ENCODE measurements at places on chromosomes 6 and 20.

- DNase-seq, result no peak
These were observed 549.8 kb downstream of the PRKN start for GRCh38 chr6:162177746-162178145.

GRCh38 chr20:1267161-1267560 is 1.1 kb downstream of the SNPH start:
- no peak for DNase-seq

GRCh38 chr6:163289447-163289846 is 125.1 kb upstream of the QKI start:
- DNase-seq, result no peak

DNA sequence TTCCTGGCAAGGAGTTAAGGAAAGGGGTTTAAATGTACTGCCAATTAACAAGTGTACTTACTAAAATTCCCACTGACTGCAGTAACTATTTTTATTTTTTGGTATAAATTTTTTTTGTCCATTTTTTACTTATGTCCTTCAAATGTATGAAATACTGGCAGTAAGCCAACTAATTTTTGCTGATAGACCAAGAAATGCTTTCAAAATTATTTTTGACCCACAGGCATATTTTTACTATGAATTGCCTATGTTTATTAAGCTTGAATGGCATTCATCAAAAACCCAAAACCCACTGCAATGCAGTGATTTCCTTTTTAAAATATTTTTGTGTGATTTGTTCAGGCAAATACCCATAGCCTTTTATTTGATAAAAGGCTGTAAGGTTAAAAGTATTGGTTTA is 560.1 kb downstream of the UTRN start:
- no peak for DNase-seq

GRCh38 chr6:155436981-155437749 is 18.5 kb downstream of the NOX3 start:
- no peak for DNase-seq

DNA sequence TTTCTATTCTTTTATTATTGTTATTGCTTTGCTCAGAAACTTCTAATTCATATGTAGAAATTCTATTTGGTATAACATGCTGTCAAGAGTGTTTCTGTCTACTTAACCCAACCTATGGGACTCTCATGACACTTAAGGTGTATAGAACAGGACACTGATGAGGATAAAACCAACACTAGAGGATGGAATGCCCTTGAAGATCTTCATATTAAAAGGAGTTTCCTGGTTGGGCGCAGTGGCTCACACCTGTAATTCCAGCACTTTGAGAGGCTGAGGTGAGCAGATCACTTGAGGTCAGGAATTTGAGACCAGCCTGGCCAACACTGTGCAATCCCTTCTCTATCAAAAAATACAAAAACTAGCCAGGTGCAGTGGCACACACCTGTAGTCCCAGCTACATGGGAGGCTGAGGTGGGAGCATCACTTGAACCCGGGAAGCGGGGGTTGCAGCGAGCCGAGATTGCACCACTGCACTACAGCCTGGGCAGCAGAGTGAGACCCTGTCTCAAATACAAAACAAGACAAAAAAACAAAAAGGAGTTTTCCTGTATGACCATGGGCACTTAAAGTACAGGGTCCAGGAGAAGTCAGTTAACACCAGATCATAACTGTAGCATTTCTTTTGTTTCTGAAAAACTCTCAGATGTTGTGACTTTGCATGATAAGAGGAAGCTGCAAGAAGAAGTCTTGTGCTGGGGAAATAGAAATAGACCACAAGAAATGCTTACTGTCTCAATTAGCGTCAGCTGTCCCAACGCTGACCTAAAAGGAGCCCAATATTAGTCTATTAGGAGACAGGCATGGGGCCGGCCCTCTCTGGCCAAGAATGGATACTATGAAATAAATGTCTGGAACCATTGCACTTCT is 38.9 kb upstream of the CD2AP start:
- peak; percentile 50 for DNase-seq

- DNase-seq, result peak; percentile 47
These were observed 102.7 kb upstream of the CNKSR3 start for GRCh38 chr6:154613137-154613676.

GRCh38 chr6:28335040-28335563 is 846 bp downstream of the ZSCAN31 start:
- DNase-seq, result no peak

DNA sequence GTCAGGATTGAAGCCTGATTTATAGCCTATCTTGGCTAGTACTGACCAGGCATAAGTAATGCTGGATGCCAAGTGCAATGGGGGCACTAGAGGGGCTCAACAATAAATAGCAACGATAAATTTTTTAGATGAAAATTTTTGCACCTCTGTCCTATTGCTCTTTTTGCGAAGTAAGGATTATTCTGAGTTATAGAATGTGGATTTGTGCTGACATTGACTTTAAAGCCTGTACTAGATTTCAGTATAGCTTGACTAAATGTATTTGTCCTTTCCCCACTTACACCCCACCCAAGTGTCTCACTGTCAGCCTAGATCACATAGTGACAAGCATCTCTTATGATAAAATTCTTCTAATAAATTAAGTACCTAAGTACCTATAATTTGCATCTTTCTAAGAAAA is 757.0 kb downstream of the GRIK2 start:
- no peak for DNase-seq

DNA sequence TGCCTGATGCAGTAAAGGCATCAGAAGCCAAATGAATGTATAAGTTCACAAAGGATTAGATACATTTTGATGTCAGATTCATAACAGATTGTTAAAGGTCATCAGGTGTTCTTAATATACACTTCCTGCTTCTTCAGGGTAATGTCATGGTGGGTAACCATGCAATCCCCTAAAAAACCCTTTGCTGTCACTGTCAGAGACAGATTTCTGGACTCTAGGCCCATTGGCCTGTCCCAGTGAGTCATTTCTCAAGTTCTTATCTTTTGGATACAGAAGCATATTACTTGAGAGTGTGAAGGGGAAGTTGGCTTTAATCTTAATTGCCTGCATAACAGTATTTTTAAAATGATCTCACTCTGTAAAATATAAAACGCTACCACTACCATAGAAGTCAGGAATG is 895.6 kb upstream of the MAP3K7 start:
- peak; percentile 47 for DNase-seq

DNA sequence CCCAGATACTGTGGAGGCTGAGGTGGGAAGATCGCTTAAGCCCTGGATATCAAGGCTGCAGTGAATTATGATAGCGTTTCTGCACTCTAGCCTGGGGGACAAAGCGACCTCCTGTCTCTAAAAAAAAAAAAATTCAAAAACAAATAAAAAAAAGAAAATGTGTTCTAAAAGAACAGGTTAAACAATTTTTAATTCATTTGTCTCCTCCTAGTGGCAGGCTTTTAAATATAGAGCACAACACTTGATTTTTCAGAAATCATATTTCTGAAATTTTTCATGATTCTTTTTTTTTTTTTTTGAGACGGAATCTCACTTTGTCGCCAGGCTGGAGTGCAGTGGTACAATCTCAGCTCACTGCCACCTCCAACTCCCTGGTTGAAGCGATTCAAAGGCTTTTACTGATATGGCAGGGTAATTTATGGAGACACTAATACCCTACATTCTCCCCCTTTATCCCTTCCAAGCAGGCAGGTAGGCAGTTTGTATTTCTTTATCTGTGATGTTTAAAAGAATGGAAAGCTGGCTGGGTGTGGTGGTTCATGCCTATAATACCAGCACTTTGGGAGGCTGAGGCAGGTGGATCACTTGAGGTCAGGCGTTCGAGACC is 8.7 kb upstream of the GTF3C6 start:
- DNase-seq, result peak; percentile 79

DNA sequence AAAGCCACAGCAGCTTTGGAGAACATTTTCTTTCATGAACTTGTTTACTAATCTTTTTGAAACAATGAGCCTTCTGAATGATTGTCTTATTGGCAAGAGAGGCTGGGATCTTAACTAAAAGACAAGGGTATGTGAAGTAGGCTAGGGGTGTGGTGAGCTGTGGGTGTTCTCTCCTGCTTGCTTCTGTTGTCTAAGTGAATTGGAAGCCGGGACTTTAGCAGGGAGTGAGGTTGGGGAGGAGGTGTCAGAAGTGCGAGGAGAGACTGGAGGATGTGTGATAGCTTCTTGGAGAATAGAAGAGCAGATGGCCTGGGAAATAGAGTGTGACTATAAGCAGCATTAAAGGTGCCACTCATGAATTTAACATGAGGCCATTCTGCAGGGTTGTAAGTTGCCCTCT is 562.8 kb downstream of the UTRN start:
- no peak for DNase-seq

- peak; percentile 96 for DNase-seq
These were observed 29.9 kb downstream of the RAB44 start for GRCh38 chr6:36727505-36728021.

DNA sequence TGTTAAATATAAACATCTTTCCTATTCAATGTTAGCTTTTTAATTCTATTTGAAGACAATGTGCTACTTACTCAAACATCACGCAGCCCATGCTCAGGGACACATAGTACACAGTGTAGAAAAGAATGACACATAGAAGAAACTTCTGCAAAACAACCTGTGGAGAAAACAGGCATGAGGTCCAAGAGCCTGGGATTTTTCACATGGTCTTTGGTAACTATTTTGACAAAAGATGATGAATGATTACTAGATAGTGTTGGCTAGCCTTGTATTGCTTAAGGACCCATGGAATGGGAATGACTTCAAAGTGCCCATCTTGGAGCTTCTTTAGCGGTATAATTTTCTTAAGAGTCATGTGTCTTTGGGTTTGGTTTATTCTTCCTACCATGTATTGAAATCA is 15.4 kb downstream of the TMEM244 start:
- DNase-seq, result no peak

DNA sequence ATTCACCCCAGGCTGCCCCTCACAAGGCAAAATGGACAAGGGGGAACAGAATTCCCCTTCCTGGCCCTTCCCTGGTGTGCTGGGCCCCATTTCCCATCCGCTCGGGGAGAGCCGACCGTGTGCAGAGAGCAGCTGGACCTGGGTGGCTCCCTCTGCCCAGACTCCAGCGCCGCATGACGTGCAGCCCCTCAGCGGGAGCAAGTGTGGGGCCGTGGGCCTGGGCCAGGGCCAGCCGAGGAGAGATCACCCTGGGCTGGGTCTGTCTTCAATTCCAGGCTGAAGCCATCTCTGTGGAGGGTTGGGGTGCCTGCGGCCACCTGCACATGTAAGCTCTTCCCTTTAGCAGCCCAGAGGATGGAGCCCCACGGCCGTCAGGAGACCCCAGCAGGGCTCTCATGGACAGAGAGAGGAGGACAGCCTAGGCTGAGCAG is 241.8 kb downstream of the TTLL2 start:
- no peak for DNase-seq

GRCh38 chr6:129691043-129691640 is 18.8 kb downstream of the ARHGAP18 start:
- DNase-seq, result no peak

DNA sequence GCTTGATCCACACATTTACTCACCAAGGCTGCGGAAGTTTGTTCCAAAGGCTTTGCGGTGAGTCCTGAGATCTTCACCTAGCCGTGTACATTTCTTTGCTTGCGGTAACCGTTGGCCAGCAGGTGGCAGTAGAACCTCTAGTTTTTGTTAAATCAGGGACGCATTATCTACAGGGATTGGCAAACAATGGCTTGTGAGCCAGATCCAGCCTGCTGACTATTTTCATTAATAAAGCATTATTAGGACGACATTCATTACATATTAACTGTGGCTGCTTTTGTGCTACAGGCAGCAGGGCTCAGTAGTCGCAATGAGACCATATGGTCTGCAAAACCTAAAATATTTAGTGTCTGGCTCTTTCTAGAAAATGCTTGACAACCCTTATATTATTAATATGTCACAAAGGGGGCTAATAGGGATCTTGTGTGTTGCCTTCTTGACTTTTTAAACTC is 174.1 kb downstream of the DOK5 start:
- DNase-seq, result peak; percentile 69

DNA sequence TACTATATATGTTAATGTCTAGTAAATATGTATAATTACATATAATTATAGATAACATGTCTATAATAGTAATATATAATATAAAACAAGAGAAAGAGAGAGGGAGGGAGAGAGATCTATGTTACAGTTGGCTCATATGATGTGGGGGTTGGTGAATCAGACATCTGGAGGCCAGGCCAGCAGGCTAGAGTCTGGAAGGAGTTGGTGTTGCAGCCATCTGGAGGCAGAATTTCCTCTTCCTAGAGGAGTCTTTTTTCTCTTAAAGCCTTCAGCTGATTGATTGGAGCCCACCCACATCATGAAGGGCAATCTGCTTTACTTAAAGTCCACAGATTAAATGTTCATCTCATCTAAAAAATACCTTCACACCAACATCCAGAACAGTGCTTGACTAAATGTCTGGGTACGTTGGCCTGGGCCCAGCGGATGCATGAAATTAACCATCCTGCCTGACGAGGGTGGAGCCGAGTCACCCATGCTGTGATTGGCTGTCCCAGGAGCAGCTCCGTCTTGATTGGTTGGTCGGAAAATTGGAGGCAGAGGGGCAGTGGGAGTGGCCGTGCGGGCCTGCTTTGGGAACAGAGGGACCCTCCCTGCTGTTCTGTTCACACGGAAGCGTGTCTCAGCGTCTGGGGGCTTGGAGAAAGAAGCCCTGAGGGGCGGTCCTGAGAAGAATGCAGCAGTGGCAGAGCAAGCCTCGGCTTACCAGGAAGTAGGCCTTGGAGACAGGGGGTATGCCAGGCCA is 392.4 kb downstream of the QKI start:
- DNase-seq, result no peak

GRCh38 chr20:24634855-24635254 is 165.4 kb downstream of the SYNDIG1 start:
- no peak for DNase-seq

DNA sequence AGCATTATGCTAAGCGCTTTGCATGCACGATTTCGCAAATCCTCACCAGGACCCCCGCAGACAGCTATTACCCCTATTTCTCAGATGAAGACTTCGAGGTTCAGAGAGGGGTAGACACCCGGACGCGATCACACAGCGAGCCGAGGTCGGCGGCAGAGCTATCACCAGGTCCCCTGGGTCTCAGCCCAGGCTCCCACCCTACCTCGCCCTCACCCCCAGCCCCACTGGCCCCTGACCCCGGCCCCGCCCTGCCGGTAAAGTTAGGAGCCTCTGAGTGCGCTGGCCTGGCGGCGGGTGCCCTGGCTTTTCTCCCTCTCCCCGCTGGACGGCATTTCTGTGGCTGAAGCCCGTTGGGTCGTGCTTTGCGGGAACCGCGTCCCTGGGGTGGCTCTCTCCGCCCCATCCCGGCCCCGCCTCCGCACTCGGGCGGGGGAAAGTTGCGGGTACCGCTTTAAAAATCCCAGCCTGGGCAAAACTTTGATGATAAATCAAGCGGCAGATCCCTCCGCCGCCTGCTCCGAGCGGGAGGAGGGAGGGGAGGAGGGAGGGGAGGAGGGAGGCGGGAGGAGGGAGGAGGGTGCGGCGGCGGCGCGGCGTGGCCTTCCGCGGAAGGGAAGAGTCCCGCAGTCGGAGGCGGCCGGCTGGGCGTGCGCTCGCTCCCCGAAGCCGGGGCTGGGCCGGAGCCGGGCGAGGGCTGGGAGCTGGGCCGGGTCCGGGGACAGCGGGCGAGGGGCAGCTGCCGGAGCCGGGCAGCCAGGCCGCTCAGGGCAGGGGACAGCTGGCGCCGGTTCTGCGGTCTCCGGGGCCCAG is at the start of gene VSTM2L:
VSTM2L (plus strand) TSS at position 624 of the 810 bp plus-strand sequence. CDS start 224 bp downstream, outside the sequence.
- no peak for DNase-seq

- DNase-seq, result no peak
These were observed 28.2 kb downstream of the MYT1 start for GRCh38 chr20:64192406-64192805.
